Activated CD8-positive, alpha-beta memory T cell treated with anti-CD3 and anti-CD28 coated beads for 1 hour (primary cell): ENCODE measurements at places on chromosomes 4 and X.

GRCh38 chr4:3701271-3701734, 64.9 kb upstream of the ADRA2C start:
- DNase-seq = no peak

GRCh38 chrX:154516656-154517100, 646 bp upstream of the FAM3A start:
- DNase-seq = no peak

DNA sequence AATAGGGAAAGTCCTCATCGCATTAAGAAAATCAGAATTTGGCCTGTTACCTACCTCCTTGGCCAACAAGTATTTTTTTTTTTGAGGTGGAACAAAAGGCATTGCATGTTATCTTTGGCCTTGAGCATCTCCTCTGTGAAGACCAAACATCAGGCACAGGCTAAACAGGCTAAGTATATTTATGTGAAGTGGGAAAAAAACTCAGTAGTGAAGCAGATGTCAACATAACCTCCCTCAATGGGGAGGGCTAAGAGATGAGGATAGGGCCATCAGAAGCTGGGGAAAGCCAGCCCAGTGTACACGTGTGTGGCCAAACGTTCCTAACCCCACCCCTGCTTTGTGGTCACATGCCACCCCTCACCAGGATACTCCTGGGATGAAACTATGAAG, 102.5 kb downstream of the FNIP2 start:
- no peak for DNase-seq

DNA sequence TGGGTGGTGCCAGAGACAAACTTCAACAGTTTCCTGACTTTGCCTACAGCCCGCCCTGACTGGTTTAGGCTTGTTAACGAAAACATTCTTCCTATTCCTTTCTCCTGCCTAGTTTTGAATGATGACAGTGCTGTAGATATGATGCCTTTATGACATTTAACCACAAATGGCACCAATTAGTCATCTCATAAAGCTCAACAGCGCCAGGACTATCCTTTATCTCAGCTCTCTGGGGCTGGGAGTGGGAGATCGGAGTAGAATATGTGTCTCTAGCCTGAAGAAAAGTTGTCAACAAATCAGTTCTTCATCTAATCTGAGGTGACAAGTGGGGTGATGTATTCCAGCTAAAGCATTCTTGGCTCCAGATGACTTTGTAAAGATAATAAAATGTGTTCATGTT, 64.6 kb upstream of the SH3RF1 start:
- DNase-seq = no peak

DNA sequence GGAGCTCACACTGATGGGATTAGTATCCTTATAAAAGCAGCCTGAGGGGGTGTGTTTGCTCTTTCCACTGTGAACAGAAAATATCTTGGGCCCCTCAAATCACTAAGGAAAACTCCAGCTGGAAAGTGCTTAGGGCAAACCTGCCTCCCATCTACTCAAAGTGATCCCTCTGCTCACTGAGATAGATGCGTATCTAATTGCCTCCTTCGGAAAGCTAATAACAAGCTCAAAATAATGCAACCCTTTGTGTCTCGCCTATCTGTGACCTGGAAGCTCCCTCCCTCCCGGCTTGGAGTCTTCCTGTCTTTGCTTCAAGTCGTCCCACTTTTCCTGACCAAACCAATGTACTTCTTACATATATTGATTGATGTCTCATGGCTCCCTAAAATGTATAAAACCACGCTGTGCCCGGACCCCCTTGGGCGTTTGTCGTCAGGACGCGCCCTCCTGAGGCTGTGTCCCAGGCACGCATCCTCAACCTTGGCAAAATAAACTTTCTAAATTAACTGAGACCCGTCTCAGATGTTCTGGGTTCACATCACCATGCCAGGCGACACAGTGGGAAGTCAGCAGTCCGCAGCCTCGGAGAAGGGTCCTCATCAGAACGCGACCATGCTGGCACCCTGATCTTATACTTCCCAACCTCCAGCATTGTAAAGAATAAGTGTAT, 34.1 kb upstream of the SORCS2 start:
- no peak for DNase-seq

DNA sequence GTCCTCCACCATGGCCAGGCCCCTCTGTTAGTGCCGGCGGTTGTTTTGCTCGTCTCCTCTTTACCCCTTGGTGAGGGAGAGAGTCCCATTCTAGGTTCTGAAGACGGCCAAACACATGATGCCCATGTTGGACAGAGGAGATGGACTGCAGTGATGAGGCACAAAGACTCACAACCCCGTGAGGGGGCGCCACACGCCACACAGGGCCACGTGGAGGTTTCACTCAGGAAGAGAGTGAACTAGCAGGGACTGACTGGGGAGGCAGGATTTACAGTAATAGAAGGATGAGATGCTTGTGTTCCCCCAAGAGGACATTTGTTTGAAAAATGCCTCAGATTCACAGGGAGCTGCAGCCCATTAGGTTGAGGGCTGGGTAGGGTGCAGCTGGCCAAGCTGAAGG, 655.3 kb upstream of the FRG1 start:
- no peak for DNase-seq

- no peak for DNase-seq
Measured at GRCh38 chr4:57308301-57308700, 198.1 kb upstream of the IGFBP7 start.

DNA sequence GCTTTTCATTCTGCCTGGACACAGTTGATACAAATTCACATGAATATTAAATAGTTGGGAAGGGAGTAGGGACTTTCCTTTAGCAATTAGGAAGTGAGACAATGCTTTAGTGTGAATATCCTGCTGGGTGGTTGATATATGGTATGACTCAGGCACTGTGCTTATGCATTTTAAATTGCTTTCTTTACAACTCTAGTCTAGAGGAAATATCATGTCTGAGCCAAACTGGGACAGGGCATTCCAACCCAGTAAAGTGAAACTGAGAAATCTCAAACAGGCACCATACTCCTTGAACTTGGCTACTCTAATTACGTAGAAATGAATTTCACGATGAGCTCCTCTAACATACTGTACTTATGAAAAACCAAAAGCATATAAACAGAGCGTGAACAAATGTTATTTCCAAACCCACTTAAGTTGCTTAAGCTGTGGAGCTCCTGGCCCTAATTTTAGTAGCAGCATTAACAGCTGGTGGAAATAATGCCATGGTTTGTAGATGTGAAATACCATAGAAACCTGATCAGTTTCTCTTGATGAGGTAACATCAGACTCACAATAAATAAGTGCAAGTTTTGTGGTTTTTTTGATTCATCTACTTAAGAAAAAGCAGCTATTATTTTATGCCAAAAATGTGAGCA, 242.9 kb upstream of the GK2 start:
- DNase-seq = no peak

- DNase-seq = no peak
Measured at GRCh38 chr4:150973626-150974251, 41.3 kb downstream of the LRBA start.

GRCh38 chr4:71221510-71222466, 117.0 kb upstream of the SLC4A4 start:
- no peak for DNase-seq

DNA sequence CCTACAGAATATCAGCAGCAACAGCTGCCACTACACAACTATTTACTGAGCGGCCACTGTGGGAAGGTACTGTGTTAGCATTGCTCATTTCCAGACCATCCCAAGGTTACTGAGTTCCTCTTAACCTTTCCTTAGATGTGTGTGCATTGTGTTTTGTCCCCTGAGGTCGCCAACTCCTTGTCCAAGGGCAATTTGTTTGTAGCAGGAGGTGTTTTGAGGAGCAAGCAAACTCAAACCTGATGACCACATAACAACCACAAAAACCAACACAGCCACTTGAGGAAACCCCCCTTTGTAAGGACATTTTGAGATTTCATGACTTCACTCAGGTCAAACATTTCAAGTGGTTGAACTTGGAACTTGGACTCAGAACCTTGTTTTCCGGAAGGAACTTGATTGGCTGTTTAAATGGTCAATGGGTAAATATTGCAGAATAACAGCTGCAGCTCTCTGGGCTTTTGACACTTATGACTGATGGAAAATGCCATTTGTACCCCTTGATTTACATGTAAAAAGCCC, 122.3 kb downstream of the MID1IP1 start:
- DNase-seq = no peak

- DNase-seq = no peak
Measured at GRCh38 chr4:21879187-21879586, 69.4 kb downstream of the KCNIP4 start.
